Naive B cell (primary cell): ENCODE measurements at places on chromosomes 11 and 22.

DNA sequence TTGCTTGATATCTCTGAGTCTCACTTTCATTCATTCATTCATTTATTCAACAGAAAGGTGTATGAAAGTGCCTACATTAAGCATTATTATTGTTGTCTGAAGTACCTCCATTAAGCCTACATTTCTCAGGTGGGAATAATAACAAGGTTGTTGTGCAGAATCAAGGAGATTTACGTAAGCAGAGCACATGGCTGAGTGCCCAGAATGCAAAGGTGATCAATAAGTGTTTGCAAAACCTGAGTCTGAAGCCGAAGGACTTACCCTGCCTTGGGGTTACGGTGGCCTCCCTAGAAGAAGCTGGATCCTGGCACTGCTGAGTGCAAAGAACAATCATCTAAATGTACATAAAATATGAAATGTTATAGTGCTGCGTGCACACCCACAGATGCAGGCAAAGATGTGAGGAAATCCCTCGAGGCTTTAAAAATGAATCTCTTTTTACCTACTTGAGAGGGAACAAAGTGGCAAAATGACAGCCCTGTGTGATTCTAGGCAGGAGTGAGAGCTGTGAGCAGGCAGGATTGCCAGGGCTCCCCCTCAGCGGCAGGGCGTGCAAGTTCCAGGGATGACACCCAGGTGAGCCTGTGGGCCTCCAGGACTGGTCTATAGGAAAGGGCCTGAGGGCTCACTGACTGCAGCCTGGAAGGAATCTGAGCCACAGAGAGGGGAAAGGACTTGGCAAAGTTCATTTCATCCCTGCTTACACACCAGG lies 133.1 kb upstream of the TBCEL start:
- DNase-seq, result no peak

DNA sequence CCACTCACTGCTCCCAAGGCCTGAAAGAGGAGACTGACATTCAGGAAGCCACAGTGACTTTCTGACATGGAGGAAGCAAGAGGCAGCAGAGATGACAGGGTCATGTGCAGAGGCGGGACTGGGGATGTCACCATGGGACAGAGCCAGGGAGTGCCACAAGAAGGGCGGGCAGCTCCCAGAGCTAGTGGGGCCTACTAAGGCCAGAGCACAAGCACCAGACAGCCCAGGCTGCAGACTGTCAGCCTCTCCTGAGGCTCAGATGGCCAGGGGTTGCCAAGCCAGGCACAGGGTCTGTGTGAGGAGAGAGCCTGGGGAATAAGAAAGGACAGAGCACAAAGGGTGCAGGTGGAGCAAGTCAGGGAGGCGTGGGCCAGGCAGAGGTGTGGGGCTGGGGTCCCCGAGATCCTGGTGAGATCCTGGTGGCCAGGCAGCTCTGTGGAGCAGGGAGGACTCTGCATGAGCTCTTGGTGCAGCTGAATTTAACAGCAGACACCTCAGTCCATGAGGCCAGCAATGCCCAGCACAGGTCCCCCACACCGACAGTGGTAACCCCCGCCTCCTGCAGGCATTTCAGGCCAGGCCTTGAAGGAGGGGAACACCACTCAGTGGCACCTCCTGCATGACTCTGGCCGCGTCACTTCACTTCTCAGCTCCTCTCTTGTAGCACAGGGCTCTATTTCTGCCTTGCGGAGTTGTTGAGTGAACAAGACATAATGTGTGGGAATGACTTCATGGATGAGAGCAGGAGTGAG lies 52.3 kb downstream of the SGSM3 start:
- no peak for DNase-seq

- DNase-seq, result no peak
These were observed 4.0 kb downstream of the SCYL1 start for GRCh38 chr11:65528819-65529350.

- no peak for DNase-seq
These were observed 21.4 kb downstream of the KIF18A start for GRCh38 chr11:28086569-28086968.

- DNase-seq, result no peak
These were observed 169.9 kb downstream of the CTTN start for GRCh38 chr11:70568035-70568813.

DNA sequence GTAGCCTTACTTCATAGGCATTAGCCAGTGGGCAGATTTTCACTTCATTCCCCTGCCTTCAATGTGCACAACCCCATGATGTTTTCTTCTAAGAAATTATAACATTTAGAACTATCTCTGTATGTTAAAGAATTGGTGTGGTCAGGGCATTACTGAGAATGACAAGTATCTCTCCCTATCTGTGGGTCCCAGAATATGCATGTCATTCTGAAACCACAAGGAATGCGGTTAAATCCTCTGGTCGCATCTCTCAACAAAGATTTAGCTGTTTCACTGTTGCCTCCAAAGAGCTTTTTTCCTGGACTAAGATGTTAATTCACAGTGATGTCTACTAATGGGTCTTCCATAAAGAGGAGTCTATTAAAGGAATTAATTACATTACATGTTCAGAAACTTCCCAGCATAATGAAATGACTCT lies 62.7 kb downstream of the LIF start:
- no peak for DNase-seq

GRCh38 chr11:133503776-133504175 lies 28.5 kb downstream of the OPCML start:
- no peak for DNase-seq

GRCh38 chr11:9206496-9206895 lies 58.7 kb downstream of the DENND5A start:
- DNase-seq, result no peak

- DNase-seq, result no peak
These were observed 726.7 kb downstream of the METTL15 start for GRCh38 chr11:28834877-28835276.

- DNase-seq, result peak; percentile 44
These were observed 3.1 kb downstream of the ASRGL1 start for GRCh38 chr11:62340269-62340901.

DNA sequence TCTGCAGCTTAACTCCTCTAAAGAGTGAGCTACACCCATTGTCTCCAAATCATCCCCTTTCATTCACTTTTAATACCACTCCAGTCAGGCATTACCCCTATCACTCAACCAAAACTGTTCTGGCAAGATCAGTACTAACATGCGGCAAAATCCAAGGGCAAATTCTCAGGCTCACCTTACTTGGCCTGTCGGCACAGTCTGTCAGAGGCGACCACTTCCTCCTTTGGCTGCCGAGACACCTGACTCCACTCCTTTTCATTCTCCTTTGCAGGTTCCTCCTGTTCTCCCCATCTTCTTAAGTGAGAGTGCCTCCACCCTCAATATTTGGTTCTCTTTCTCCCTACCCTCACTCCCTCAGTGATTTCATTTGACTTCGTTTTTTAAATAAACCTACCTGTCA lies 4.2 kb downstream of the C11orf91 start:
- DNase-seq, result no peak

GRCh38 chr11:121946514-121946913 lies 169.5 kb downstream of the BLID start:
- DNase-seq, result no peak

- DNase-seq, result no peak
These were observed 705 bp downstream of the CLDN5 start for GRCh38 chr22:19523240-19524169.

GRCh38 chr11:128246810-128247594 lies 340.4 kb downstream of the ETS1 start:
- no peak for DNase-seq

DNA sequence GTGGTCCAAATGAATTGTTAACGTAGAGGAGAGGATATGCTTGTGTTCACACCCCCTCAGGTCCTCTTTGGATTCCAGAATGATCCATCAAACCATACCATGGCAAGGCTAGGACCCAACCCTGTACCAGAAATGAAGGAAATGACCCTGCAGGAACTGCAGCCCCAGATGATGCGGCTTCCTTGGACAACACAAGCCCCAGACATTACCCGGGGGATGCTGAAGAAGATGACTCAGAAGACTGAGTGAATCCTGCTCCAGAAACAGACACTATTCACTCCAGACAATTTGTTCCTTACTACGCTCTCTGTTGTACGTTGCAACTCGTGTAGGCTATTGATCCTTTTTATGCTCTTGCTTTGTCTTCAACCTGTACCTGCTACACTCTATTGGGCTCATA lies 15.2 kb upstream of the MTMR2 start:
- DNase-seq, result no peak

DNA sequence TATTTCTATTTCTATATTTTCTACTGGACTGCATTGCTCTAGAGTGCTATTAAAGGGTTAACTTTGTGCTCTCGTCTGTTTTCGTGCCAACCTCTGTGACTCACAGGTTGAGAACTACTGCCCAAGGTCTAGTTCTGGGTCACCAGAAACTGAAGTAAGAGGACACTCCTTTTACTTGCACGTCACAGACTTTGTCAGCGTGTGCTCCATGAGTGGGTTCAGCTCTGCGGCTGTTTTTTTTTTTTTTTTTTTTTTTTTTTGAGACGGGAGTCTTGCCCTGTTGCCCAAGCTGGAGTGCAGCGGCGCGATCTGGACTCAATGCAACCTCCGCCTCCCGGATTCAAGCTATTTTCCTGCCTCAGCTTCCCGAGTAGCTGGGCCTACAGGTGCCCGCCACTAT lies 49.8 kb downstream of the CLMP start:
- no peak for DNase-seq

- DNase-seq, result no peak
These were observed 37.2 kb downstream of the IGLL1 start for GRCh38 chr22:23542933-23543332.

DNA sequence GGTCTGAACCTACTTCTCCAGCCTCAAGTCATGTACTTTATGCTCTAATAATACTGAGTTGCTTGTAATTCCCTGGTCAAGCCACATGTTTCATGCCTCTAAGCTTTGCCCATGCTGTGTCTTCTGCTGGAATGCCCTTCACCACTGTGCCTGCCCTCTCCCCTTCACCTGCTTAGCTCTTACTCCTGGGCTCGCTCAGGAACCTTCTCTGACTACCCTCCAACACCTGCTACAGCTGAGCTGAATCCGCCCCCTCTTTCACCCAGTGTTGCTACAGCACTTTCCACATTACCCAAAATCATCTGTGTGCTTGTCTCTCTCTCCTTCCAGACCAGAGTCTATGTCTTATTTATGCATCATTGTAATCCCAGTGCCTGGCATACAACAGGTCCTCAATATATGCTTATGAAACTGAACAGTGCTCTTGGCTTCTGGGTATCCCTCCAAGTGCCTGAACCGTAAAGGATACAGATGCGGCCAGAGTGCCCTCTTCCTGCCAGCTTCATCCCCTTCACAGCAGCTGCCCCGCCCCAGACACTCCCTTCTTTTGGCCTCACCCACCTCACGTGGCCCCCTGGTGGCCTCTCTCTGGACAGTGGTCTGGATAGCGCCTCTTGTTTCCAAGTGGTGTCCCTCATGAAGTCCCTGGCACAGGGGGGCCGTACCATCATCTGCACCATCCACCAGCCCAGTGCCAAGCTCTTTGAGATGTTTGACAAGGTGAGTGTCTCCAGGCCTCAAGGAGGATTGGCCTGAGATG lies 7.1 kb downstream of the ABCG4 start:
- DNase-seq, result no peak

GRCh38 chr22:28792491-28793383 lies 7.6 kb downstream of the XBP1 start:
- DNase-seq, result no peak

- DNase-seq, result no peak
These were observed 1.3 kb upstream of the ZDHHC8 start for GRCh38 chr22:20130319-20130718.

- DNase-seq, result no peak
These were observed at the start of gene INSC for GRCh38 chr11:15114501-15115475. INSC (plus strand) TSS chr11:15114923; CDS start chr11:15149175, 34,252 bp downstream.

GRCh38 chr11:86243396-86243795 lies 1.2 kb upstream of the EED start:
- DNase-seq, result no peak

DNA sequence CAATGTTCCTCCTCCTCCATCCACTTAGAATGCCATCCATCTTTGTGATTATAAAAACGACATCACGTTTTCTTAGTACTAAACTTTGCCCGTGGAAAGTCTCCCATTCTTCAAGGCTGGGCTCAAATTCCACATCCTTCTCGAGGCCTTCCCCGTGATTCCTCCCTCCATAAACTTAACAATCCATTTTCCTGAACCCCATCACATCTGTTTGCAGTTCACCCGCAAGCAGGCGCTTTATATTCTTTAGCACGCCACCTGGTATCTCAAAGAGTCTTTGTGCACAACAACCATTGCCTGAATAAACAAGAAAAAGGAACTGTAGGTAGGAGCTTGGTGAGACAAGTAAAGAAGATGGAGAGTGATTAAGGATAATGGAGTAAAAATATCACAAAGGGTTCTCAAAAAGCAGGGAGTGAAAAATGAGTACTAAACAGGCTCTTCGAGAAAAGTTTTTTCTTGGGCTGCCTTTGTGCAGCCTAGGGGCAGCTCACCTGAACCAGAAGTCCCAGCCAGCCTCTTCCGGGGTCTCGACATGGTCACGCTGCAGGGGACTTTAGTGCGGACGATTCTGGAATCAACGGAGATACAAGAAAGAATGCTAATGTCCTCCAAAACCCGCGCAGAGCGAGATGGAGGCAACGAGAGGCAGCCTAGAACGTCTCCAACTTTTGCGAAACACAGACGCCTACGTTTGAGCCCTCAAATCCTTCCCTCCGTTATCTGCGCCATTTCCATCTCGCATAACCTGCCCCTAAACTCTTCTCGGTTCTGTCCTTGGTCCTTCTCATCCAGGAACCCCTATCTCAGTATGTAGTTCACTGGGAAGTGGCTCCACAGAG lies 585 bp downstream of the THYN1 start:
- DNase-seq, result no peak

DNA sequence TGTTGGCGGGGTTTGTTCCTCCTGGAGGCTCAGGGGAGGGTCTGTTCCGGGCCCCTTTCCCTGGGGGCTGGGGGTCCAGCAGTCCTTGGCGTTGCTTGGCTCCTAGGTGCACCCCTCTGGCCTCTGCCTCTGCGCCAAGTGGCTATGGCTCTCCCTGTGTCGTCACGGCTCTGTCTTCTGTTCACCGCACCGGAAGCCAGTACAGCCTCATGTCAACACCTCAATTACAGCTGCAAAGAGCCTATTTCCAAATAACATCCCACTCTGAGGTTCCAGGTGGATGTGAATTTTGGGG lies 64.8 kb downstream of the CELSR1 start:
- no peak for DNase-seq

DNA sequence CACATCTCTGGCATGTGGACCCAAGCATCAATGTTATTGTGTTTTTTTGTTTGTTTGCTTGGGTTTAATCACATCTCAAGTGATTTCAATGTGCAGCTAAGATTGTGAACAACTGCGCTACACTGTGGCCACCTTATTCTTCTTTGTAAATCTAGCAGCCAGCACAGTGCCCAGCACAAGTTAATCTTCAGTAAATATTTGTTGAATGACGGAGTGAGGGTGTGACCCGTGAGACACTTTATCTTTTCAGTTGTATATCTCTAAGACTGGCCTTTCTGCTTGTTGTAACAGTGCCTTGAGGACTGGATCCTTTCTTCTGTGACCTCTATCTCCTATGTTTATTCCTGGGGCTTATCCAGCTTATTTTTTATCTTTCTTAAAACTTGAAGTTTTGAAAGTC lies 21.4 kb upstream of the AMOTL1 start:
- no peak for DNase-seq

GRCh38 chr11:4903484-4903883 lies at the start of gene OR51A7:
OR51A7 (plus strand) TSS chr11:4903783; CDS start chr11:4907370, 3,587 bp downstream.
- DNase-seq, result peak; percentile 7
